ENCODE measurements at places on chromosomes 7 and 10.
A peak's percentile ranks its signal among the peaks of the same experiment; 100 is the strongest.

GRCh38 chr7:41688012-41688625 is 14.8 kb downstream of the INHBA start:
- no peak for DNase-seq

DNA sequence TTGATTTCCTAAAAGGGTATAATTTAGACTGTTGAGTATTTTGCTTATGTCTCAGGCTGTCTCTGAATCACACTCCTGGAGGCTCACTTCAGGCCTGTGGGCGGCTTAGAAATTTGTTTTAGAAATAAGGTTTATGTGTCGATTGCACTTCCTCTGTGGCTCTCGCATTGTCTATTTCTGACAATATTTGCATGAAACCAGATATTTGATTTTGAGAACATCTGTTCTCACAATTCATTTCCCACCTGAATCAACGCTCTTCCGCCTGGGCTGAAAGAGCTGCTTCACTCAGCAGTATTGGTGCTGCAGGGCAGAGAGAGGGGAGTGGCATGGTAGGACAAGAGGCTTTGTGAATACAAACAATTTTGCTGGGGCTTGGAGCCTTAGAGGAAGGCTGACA is 262.0 kb downstream of the ADRA2A start:
- DNase-seq = no peak

- no peak for DNase-seq
Observed at GRCh38 chr10:21831986-21832820, 171.3 kb downstream of the DNAJC1 start.

GRCh38 chr10:77562742-77563141 is 74.9 kb downstream of the KCNMA1 start:
- no peak for DNase-seq

- DNase-seq = no peak
Observed at GRCh38 chr10:71486484-71487114, 89.9 kb downstream of the CDH23 start.

- DNase-seq = no peak
Observed at GRCh38 chr10:14579405-14579804, 195.3 kb downstream of the FAM107B start.

- no peak for DNase-seq
Observed at GRCh38 chr7:88480271-88480670, 173.6 kb upstream of the STEAP4 start.

- DNase-seq = no peak
Observed at GRCh38 chr7:17660116-17660515, 280.2 kb downstream of the SNX13 start.

DNA sequence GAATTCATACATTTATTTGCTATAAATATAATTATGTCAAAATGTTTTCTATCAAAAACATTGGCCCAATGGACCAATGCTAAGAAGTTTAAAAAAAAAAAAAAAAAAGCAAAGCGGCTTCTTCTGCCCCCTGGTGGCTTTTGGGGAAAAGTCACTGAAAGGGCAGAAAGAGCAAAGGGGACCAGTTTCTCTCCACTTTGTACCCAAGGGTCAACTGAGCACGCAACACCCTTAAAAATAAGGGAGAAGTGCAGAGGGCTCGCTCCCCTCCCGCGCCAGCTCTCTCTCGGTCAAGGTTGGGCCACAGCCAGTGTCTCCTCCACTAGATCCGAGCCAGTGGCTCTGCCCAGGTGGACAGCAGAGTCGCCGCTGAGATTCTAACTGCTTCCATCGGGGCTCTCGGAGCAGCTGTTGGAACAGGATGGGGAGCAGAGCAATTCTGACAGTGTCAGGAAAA is 136.4 kb upstream of the FGFR2 start:
- DNase-seq = no peak

GRCh38 chr7:155466814-155467733 is 9.1 kb downstream of the EN2 start:
- peak; percentile 15 for DNase-seq

DNA sequence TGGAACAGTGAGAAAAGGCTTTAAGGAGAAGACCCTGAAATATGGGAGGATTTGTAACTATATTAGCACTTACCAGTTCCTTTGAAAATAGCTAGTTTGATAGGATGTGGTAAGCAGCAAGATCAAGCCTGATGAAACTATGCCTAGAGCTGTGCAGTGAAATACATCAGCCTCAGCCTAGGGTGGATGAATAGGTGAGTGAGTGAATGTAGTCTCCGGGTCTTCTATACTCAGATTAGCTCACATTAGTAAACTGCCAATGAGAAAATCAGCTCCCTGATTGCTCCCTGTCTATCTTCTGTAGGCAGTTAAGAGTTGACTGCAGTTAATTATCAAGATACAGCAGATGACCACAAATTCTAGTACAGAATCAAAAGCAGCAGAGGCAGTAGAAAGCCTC is 89.6 kb downstream of the ELAPOR2 start:
- no peak for DNase-seq

GRCh38 chr10:79430936-79431335 is 14.5 kb downstream of the ZCCHC24 start:
- DNase-seq = no peak

- no peak for DNase-seq
Observed at GRCh38 chr10:91313796-91314485, 93.5 kb downstream of the PCGF5 start.

DNA sequence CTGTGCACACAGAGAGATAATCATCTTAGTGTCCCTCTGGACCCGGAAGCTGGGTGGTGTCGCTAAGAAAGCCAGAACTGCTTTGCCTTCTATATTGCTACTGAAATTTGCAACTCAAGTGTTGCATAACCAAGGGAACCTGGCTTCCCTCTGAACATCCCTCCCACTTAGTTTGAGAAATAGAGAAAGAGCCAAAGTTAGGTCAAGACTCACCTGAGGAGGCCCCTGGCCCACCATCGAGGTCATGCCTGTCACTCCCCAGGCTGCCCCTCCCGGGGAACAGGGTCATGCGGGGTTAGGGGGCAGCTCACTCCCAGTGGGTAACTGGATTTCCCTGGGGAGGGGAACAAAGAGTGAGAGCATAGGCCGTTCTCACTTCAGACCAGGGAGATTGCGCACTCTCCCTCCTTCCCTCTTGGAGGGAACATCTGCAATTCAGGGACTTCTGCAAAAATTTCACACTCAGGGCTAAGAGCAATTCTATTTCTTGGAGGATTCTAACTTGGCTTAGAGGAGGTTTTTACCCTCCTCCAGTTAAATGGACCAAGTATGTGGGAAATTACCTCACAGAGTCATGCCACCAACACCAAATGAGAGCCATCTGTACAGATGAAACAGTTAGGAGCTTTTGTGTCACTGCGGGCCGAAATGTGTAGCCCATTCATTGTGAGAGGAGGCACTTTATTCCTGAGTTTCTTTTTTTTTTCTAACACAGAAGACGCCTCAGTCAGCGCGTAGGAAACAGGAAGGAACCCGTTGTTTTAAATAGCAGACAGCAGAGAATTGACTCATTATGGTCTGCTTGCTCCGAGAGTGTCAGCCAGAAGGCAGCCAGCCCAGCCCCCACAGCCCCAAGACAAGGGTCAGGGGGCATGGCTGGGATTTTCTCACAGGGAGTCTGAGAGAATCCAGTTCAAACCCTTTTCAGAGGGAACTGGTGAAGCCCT is 221.3 kb downstream of the ARHGAP12 start:
- no peak for DNase-seq

GRCh38 chr7:155963356-155963755 is 151.1 kb upstream of the SHH start:
- DNase-seq = no peak

DNA sequence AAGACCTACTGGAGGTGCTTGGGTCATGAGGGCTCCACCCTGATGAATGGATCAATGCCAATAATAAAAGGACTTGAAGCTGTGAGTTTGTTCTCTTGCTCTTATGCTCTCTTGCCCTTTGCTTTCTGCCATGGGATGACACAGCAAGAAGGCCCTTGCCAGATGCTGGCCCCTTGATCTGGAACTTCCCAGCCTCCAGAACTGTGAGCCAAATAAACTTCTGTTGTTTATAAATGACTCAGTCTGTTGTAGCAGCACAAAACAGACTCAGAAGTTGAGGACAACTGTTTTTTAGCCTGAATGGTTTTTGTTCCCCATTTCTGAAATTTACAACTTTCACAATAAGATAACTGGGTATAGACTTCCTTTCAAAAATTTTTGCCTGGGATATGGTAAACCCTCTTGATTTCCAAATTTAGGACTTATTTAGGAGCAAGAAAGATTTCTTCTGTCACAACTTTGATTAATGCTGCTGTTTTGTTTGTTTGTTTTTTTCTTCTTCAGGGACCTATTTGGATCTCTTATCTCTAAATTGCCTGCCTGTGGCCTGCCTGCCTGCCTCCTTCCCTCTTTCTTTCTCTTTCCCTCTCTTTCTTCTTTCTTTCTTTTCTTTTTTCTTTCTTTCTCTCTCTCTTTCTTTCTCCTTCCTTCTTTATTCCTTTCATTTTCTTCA is 12.1 kb downstream of the ENTPD1 start:
- DNase-seq = no peak

- DNase-seq = no peak
Observed at GRCh38 chr7:30992414-30992813, 28.7 kb downstream of the GHRHR start.

DNA sequence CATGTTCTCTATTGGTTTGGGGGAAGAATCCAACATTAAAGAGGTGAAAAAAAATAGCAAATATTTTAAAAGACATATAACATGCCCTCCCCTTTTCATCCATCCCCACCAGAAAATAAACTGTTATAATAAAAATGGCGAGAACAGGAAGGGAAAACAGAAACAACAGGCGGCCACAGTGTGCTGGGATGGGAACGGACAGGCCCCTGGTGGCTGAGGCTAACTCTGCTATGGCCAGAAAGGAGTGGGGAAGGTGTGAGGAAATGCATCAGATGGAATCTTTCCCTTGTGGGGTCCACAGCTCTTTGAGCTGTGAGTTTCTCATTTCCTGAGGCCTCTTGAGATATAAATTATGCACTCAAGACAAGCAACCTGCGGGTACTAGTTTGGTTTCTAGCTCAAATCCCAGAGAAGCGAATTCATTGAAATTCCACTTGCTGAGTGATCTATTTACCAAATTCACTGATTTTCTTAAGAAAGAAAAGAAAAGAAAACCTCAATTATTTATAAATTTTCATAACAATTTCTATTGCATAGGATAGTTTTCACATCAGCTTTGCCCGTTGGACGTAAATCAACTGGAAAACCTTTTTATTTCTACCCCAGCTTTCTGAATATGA is 139.5 kb downstream of the BMPER start:
- DNase-seq = no peak

GRCh38 chr7:131112431-131112830 is 215.2 kb upstream of the MKLN1 start:
- DNase-seq = no peak

DNA sequence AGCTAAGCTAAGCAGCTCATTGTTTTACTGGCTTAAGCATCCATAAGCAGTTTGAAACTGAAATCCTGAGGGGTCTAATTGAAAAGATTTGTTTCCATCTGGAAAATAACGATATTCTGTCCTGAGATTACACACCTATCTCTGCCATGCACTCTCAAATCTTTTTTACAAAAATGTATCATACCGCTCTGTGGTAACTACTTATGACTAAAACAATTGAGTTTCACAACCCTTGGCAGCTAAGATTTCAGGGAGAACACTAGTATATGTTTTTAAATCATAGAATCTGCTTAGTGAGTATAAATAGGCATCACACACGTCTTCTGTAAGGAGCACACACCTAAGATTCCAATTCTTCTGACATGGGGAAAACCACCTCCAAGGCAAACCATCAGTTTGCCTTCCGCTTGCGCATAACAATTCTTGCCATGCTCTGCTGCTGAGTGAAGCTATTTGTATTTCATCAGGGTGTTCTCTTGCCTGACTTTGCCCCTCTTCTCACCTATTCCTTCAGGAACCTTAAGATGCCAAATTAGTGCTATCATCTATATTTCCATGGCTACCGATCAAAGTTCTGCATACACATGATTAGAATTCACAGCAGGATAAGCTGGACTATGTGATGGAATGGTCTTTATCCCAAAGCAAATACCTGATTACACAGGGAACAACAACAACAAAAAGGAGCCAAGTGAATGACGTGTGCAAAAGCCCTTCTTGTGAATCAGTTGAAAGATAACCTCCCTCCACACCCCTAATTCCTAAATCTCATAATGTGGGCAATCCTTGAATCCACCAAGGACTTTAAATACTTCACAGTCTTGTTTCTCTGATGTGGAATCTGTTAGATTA is 40.9 kb downstream of the PRPF18 start:
- no peak for DNase-seq

DNA sequence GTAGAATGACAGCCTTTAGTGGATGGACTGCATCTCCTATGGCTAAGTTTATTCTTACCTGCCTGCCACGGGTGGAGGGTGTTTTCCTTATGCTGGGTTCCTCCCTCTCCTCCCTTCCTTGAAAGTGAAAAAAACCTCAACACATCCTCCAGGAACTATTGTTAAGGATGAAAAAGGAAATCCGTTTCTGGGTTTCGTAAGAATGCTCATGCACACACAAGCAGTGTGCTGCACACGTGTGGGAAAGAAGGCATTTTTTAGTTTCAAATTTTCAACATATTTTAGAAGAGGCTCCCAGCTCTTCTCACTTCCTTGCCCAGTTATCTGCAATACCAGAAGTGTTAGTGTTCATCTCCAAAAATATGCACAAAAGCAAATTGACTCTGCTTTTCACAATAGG is 90.6 kb downstream of the FAM171A1 start:
- DNase-seq = no peak

- no peak for DNase-seq
Observed at GRCh38 chr7:18163091-18163490, 135.4 kb upstream of the PRPS1L1 start.

DNA sequence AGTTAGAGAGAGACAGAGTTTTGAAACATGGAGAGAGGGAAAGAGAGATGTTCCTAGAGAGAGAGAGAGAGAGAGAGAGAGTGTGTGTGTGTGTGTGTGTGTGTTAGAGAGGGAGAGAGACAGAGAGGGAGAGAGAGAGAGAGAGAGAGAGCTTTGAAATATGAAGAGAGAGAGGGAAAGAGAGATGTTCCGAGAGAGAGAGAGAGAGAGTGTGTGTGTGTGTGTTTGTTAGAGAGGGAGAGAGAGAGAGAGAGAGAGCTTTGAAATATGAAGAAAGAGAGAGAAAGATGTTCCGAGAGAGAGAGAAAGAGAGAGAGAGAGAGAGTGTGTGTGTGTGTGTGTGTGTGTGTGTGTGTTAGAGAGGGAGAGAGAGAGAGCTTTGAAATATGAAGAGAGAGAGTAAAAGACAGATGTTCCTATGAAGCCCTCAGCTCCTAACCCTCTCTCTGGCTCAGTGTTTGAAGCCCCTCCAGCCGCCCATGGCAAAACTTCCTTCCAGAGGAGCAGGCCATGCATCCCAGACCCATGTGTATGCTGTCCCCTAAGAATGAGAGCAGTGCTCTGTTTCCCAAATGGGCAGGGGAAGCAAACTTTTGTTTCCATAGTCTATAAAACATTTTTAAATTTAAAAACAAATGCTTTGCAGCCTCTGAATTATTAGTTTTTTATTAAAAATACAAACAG is 130.9 kb downstream of the KCNMA1 start:
- DNase-seq = no peak

DNA sequence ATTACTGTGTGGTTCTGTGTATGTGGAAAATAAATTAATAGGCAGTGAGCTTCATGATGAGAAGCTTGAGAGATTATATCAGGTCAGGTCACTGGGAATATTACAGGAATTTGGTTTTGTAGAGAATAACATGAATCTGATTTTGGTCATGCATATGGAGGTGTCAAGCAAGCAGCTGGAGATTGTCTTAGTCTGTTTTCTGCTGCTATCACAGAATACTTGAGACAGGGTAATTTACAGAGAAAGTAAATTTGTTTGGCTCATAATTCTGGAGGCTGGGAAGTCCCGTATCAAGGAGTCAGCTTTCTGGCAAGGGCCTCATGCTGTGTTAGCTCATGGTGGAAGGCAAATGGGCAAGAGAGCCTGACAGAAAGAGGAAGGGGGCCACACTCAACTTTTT is 120.7 kb upstream of the FAM3C start:
- DNase-seq = no peak

- DNase-seq = no peak
Observed at GRCh38 chr7:12690041-12690878, 2.8 kb downstream of the ARL4A start.

Data from central memory CD4-positive, alpha-beta T cell (primary cell).